8988T (cell line): ENCODE measurements at places on chromosomes 16 and 17.
A peak's percentile ranks its signal among the peaks of the same experiment; 100 is the strongest.

GRCh38 chr16:4538350-4539235 lies at the start of gene CDIP1:
Gene CDIP1 (minus strand): TSS chr16:4538773. CDS start chr16:4514130, 24,643 bp downstream.
- DNase-seq, result peak; percentile 63

DNA sequence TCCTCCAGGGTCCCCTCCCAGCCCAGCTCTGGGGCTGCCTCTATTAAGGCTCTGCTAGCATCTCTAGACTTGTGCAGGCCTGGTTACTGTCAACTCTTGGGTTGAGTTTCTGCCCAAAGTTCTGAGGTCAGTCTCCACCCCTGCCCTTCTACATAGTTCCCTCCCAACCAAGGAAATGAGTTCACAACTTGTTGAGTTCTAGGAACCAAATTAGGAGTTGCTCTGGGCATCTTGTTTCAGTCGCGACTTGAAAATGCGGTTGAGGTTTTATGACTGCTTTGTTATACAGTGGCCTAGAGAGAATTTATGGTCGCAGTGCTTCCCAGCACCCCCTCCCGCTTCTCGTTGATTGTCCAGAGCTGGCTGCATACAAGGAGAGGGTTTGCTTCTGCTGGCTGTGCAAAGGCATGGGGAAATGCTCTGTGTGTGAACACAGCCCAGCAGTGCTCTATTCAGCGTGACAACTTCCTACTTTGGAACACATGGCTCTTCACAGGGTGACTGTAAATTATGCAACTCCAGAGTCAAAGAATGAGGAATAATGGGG lies 20.2 kb downstream of the GNAO1 start:
- no peak for DNase-seq

- no peak for DNase-seq
These were observed 4.6 kb downstream of the GAN start for GRCh38 chr16:81319221-81319912.

DNA sequence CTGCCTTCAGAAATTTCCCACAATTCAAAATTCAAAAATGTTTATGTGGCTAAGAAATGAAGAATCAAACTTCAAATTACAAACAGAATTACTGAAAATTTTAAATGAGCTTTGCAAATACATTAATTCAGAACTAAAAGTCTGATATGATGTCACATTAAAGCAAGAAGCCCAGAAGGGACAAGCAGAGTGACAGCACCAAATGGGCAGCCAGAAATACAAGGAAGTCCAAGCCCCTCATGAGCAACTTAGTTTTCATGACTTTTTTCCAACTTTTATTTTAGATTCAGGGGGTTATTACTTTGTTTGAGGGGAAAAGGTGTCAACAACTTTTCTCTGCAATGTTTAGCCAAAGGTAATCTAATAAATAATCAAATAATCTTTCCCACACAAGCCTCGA lies 21.5 kb downstream of the UBE2G1 start:
- DNase-seq, result no peak

DNA sequence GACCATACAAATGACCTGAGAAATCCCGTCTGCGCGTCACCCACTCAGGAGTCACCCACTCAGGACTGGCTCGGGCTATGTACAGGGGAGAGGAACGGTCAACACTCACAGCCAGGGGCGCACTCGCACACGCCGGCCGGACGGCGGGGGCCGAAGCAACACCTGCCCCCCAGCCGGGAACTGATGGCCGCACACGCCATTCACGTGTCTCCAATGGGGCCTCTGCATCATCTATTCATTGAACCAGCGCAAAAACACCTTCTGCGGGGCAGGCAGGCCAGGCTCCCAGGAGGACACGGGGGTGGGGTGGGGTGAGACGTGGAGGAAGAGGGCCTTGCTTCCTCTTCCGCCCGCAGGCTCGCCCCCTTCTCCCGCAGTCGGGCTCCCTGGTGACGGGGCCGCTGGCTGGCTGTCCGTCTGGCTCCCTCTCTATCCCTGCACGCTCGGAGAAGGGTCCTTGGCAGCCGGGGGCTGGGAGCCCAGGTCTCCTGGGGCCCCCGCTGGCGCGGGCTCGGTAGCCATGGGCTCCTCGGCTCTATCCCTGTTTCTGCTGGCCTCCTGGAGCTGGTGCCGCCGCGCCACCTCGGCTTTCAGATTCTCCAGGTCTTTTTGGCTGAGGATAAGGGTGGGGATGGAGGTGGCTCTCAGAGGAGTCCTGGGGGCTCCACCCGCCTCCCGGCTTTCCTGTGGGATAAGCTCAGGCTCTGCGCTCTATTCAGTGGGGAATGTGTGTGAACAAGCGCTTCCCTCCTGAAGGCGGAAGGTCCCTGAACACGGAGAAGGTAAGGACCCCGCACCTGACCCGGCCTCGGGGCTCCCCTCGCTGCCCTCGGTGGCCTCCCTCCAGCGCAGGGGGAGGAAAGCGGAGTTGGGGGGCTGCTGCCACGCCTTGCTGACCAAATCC lies 21.1 kb downstream of the CLUH start:
- peak; percentile 15 for DNase-seq

DNA sequence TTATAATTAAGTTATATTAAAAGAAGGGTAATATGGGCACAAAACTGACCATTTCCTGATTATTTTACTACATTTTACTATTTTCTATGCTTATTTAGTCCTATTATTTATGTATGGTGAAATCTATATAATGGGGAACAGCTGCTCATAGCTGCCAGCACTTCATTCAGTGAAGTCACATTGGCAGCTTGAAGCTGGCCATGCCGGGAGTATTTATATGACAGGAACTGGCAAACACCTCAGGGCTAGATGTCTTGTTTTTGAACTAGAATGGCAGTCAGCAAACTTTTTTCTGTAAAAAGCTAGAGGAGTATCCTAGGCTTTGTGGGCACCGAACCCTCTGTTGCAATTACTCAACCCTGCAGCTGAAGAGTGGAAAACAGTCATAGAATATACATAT lies 104.1 kb downstream of the CDH13 start:
- no peak for DNase-seq

GRCh38 chr16:69190046-69190588 lies 3.2 kb downstream of the SNTB2 start:
- no peak for DNase-seq

DNA sequence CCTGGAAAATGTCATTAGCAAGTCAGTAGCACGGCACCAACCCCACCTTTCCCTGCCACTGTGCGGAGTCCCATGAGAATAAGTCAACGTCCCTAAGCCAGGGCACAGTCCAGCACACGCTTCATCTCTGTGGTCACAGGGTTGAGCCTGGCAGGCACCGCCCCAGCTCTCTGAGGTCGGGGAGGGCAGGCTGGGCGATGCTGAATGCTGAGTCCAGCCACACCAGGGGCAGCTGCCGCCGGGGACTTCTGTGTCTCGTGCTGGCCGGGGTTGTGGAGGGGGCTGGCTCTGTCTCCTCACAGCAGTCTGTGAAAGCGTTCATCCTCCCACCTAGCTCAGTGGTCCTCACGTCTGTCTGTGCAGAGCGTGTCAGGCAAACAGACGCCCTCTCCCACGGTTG lies 53.2 kb downstream of the BANP start:
- no peak for DNase-seq
